Activated naive CD4-positive, alpha-beta T cell treated with anti-CD3 and anti-CD28 coated beads for 36 hours (primary cell): ENCODE measurements at places on chromosomes 6 and 20. TPM values are rescaled to one million over a fixed set of nuclear protein-coding genes. Genes with fewer than 3 reads are reported as not detected.

Gene MYT1
- 0.05 TPM for total RNA-seq

Gene NHLRC1
- 0.25 TPM for total RNA-seq

Gene RSPH3
- 3.2 TPM for total RNA-seq

Gene GSTA2
- not detected for total RNA-seq

GRCh38 chr20:37095108-37095598 lies 644 bp downstream of the RBL1 start:
- no peaks in the 10 kb centered on the region for H3K27me3 ChIP-seq
- peak overlapping the region; percentile 92 for H3K4me3 ChIP-seq
- peak; percentile 66 for DNase-seq

DNA sequence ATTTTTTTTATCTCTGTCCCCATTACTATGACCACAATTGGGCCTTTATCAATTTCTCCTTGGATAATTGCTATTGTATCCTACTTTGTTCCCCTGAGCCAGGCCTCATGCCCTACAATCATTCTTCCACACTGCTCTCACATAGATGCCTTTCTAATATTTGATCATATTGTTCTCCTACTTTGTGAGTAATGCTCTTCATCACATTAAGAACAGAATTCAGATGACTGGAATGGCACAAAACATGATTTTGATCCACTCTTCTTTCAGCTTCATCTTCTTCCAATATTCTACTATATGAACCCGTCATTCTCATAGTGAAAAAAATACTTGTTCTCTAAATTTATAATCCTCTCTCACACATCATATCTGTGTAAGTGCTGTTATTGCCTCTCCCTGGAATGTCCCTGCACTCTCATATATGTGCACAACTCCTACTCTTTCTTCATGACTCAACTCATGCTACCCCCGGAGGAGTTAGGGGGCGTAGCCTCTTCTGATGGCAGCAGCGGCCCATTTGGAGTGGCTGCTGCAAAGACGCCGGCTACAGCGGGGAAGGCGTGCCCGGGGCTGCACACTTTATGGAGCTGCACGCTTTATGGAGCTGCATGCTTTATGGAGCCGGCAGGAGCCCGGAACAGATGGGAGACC lies 25.3 kb upstream of the HACE1 start:
- no peak overlapping the region for H3K27ac ChIP-seq
- DNase-seq, result no peak
- H3K4me1 ChIP-seq, result no peaks in the 10 kb centered on the region
- H3K4me3 ChIP-seq, result no peak overlapping the region
- H3K36me3 ChIP-seq, result peaks cover 1% of the 10 kb centered on the region

GRCh38 chr20:42889517-42889916 lies 300.2 kb downstream of the PTPRT start:
- DNase-seq, result no peak
- no peaks in the 10 kb centered on the region for H3K27me3 ChIP-seq
- no peaks in the 10 kb centered on the region for H3K36me3 ChIP-seq

GRCh38 chr6:121237859-121238258 lies 96.4 kb downstream of the TBC1D32 start:
- DNase-seq, result no peak
- H3K27me3 ChIP-seq, result no peaks in the 10 kb centered on the region

DNA sequence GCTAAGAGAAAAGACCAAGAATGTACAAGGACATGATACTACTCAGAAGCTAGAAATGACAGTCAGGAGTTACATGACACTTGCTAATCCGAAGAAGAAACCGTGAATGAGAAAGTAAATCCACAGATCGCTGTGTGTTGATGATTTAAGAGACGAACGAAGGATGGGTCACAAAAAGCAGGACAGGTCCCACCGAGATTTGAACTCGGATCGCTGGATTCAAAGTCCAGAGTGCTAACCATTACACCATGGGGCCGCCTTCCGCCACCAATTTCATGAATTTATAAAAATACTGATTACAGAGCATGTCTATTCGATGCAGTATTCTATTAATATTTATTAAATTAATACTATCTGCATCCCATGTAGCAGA lies 54.0 kb upstream of the BTN3A2 start:
- peak; percentile 79 for DNase-seq
- H3K4me3 ChIP-seq, result peak overlapping the region; percentile 46
- peaks cover 2% of the 10 kb centered on the region for H3K36me3 ChIP-seq
- peaks cover 29% of the 10 kb centered on the region for H3K4me1 ChIP-seq

DNA sequence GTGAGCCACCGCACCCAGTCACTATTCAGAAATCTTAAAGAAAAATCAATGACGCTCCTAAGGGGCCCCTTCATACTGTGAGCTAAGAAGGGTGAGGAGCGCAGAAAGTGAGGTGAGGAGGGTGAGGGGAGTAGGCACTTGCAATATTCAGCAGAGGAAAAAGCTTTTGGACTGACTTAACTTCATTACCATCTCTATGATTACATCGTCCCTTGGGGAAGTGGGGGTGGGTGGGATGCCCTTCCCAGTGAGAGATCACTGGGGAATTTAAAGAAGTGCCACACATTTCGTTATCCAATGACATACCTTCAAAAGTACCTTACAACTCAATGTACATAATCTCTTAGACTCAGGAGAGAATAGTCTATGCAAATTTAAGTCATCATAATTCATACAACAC lies 46.5 kb downstream of the SMLR1 start:
- peaks cover 4% of the 10 kb centered on the region for H3K4me1 ChIP-seq
- peaks cover 1% of the 10 kb centered on the region for H3K36me3 ChIP-seq
- H3K27me3 ChIP-seq, result no peaks in the 10 kb centered on the region
- no peak for DNase-seq
- no peak overlapping the region for H3K4me3 ChIP-seq
- H3K27ac ChIP-seq, result no peak overlapping the region
